ENCODE measurements at places on chromosomes 4 and X.

GRCh38 chrX:50618788-50619558 is 148.3 kb upstream of the DGKK start:
- DNase-seq = no peak

- DNase-seq = no peak
These were observed 9.2 kb downstream of the VSIG4 start for GRCh38 chrX:66030505-66031317.

DNA sequence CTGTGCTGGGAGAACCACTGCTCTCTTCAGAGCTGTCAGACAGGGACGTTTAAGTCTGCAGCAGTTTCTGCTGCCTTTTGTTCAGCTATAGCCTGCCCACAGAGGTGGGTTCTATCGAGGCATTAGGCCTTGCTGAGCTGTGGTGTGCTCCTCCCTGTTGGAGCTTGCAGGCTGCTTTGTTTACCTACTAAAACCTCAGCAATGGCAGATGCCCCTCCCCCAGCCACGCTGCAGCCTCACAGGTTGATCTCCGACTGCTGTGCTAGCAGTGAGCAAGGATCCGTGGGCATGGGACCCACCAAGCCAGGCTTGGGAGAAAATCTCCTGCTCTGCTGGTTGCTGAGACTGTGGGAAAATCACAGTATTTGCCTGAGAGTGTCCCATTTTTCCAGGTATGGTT is 133.8 kb upstream of the UBQLN2 start:
- no peak for DNase-seq

GRCh38 chrX:18026166-18026565 is 165.1 kb upstream of the RAI2 start:
- DNase-seq = no peak

- no peak for DNase-seq
These were observed 134.2 kb downstream of the GALNTL6 start for GRCh38 chr4:171947400-171947799.

- no peak for DNase-seq
These were observed 60.5 kb upstream of the ADAMTS3 start for GRCh38 chr4:72629540-72629939.

- DNase-seq = no peak
These were observed 69.6 kb upstream of the NDP start for GRCh38 chrX:44042751-44043150.

GRCh38 chr4:27946799-27947198 is 1086.2 kb downstream of the STIM2 start:
- DNase-seq = no peak

DNA sequence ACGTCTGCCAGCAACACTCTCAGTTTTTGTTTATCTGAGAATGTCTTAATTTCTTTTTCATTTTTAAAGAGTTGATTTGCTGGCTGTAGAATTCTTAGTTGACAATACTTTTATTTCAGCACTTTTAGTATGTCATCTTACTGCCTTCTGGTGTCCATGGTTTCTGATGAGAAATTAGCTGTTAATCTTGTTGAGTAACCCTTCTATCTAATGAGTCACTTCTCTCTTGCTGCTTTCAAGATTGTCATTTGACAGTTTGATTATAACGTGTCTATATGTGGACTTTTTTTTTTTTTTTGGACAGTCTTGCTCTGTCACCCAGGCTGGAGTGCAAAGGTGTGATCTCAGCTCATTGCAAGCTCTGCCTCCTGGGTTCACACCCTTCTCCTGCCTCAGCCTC is 24.0 kb upstream of the TMEM255A start:
- no peak for DNase-seq

GRCh38 chrX:130799393-130799792 is 103.6 kb downstream of the ENOX2 start:
- DNase-seq = no peak

DNA sequence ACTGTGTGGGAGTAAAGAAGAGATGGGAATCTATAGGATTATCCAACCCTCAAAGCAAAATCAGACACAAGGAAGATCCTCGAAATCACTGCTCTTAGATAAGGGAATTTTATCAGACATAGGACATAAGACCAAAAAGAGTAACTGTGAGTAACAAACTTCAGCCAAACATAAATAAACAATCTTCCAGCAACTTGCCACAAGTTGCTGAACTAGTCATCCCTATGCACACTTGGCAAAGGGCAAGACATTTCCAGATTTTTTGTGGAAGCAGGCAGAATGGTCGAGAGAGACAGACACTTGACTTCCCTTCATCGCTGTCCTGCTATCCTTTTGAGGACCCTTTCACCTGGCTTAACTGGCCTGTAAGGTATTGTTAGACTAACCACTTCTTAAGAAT is 89.6 kb downstream of the KCNIP4 start:
- no peak for DNase-seq

DNA sequence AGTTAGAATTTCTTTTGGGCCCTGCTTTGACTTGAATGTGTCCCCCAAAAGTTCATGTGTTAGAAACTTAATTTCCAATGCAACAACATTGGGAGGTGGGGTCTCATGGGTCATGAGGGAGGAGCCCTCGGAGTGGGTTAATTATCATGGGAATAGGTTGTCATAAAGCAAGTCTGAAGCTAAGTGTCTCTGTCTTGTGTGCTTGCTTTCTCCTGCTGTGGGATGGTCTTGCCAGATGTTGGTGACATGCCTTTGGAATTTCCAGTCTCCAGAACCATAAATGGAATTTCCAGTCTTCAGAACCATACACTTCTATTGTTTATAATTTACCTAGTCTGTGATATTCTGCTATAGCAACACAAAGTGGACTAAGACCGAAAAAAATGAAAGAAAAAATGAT is 71.6 kb downstream of the RASL11B start:
- no peak for DNase-seq

All from 8988T (cell line).